ENCODE measurements at places on chromosomes 13 and 19.

DNA sequence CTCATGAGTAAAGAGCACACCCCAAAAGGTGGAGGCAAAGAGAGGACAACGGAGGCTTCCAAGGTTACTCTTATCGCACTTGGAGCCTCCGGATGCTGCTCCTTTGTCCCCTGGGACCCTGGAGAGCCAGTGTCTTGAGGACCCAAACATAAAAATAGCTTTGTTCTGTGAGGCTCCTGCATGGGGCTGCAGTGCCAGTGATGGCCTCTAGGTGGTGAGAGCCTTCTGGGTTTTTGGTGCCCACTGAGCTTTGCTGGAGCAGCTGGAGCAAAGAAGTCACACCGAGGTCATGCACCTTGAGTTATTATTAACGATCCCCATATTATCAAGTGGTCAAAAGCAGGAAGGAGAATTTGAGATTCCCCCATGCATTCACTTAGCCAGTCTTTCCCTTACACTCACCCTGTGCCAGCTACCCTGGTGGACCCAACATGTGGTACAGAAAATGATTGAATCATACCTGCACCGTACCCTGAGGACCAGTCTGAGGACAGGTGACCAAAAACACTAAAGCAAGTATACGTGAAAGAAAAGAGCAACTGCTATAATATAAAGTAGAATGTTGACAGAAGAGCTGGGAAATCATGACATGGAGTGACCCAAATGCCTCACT is 41.5 kb downstream of the ZNF682 start:
- DNase-seq = peak; percentile 45

GRCh38 chr13:51292000-51292565 is 47.4 kb upstream of the SERPINE3 start:
- DNase-seq = no peak

DNA sequence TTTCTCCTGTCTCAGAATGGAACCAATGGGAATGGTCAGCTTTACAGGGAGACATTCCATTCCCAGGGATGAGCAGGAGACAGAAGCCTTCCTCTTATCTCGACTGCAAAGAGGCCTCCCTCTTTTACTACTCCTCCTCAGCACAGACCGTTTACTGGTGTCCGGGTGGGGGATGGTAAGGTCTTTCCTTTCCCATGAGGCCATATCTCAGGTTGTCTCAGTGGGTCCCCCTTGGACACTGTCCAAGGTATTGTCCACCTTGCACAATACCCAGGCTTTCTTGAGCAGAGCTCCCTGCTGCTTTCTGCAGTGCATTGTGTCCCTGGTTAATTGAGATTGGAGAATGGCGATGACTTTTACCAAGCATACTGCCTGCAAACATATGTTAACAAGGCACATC is 7.5 kb upstream of the ZNF808 start:
- no peak for DNase-seq

DNA sequence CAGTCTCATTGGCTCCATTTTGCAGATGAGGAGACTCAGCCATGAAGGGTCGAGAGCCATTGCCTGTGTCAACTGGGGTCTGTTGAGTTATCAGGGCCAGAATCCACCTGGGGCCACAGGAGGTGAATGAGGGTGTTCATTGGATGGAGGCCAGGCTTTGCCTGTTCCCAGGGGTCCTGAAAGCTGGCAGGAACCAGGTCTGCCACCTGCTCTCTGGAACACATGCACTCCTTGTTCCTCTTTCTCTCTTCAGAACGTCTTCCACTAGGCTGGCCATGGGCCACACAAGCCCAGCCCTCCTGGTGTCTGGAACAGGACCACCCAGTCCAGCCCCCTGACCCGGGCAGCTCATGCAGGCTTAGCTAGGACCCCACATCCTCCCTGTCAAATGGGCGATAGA is 21.1 kb downstream of the PPP1R37 start:
- DNase-seq = no peak

- DNase-seq = no peak
Observed at GRCh38 chr19:2333027-2333806, 4.7 kb downstream of the SPPL2B start.

DNA sequence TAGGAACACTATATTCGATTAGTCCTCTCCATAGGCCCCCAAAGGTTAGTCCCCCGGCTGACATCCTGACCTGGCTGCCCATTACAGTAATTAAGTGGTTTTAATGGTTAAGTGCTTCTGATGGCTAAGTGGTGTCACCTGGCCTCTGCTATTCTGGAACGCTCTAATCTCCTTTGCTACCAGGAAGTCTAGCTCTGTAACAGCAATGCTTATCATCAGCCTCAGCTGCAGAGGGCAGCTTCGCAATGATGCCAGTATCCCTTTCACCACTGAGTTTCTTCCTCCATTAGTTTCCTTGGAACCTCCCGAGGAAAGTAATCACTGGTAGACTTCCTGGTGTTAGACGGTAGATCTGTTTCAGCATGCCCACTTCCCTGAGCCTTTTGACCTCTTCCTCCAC is 8.6 kb upstream of the RNF6 start:
- DNase-seq = no peak
